ENCODE measurements at places on chromosomes 1 and 21.

GRCh38 chr1:23101101-23101827 is 67.4 kb downstream of the LUZP1 start:
- no peak for DNase-seq

DNA sequence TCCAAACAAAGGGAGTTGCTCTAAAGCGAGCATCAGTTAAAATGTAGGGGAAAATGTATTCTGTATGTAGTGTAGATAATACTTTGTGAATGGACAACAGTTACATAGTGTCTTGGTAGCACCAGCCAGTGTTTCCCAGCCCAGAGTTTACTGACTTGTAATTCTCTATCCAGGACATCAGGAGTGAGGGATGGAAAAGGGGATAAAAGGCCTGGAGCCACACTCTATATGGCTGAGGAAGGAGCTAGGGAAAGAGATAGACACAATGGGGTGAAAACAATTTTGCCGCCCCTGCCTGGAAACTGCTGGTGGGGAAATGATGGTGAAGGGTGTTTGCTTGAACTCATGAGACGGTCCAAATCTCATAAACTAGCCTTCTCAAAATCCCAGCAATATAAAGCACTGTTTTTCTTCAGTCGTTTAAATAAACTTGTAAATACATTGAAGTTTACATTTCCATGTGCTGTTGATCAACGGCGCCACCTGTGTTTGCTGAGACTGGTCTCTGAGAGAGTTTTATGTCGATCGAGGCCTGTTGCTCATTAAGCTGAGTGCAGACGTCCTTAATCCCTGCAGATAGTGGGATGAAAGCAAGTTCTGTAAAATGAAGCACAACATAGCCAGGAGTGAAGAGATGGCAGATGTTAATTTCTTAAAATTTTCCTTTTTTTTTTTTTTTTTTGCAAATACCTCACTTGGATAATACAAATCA is 27.9 kb upstream of the AGO1 start:
- DNase-seq: no peak

DNA sequence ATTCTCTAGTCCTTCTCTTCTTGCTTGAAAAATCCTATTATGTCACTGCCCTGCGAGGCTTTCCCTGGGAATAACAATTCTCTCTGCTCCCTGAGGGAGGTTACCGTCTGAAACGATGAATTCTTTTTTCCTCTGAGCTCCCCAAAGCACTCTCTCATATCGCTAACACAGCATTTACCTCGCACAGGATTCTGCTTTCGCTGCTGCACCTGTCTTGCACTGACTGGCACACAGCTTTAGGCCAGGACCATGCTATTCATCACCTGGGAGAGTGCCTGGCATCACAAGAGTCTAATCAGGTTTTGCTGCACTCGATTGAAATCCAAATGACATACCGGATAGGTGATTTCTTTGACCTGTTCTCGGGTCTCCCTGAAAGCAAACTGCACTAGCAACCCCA is 52.8 kb upstream of the GNG4 start:
- no peak for DNase-seq

DNA sequence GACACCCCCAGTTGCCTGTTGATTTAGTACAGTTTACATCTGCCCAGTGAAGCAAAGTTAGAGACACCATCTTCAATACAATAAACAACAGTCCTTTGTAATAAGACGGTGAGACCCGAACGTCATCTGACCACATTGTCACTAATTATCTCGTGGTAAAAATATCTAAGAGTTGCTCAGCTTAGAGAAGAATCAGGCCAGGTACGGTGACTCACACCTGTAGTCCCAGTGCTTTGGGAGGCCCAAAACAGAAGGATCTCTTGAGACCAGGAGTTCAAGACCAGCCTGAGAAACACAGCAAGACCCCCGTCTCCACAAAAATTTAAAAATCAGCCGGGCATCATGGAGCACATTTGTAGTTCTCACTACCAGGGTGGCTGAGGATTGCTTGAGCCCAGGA is 53.5 kb downstream of the CD34 start:
- DNase-seq: no peak

GRCh38 chr1:19828546-19828945 is 13.5 kb upstream of the RNF186 start:
- DNase-seq: no peak

DNA sequence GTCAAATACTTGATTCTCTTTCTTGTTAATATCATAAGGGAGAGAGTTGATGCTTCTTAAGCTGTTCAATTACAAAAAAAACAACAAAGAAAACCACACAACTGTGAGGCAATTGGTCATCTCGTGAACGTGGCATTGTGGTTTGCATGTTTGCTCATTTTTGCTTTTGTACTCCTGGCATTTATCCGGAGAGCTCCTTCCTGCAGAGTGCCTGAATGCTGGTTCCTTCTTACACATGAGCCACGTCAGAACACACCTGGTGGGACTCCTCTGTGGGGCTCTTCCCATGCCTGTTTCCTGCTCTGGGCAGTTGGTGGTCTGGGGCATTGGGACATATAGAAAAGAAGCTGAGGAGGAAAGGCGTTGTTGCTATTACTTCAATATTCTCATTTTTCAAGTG is 25.7 kb downstream of the KCNK1 start:
- DNase-seq: no peak

DNA sequence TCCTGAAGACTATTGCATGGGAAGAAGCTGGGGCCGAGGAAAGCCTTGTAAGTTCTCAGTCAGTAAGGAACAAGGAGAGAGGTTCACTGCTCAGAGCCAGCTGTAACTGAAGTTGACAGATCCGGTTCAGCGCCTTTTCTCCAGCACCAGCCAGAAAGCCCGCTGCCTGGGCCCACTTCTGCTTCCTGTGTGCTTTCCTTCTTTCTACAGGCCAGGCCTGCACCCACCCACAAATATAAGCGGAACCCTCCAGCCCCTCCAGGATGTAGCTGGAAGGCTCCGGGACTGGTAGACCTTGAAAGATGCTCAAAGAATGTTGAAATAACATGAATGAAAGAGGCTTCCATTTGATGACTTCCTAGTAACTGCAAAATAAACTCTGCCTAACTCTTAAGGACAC is 38.8 kb downstream of the PARP1 start:
- DNase-seq: no peak

- no peak for DNase-seq
Measured at GRCh38 chr1:51875836-51876235, 2.7 kb downstream of the NRDC start.

- DNase-seq: peak; percentile 66
Measured at GRCh38 chr1:206634365-206635079, 814 bp upstream of the DYRK3 start.

GRCh38 chr21:32710987-32711386 is 16.8 kb downstream of the SYNJ1 start:
- no peak for DNase-seq

DNA sequence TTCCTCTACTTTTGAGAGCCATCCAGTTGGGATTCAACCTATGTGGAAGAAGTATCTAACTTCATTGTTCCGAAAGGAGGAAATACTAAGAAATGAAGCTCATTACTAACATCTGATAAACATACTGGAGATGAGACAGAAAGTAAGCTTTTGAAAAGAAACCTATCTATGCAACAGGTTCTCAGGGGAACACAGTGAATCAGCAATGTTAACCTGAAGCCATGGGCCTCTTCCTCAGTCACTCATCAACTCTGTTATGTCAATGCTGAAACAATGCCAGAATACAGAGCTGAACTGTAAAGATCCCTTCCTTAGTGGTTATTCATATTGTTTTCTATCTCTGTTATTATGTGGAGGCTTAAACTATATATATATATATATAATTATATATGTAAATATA is 55.5 kb upstream of the ESRRG start:
- no peak for DNase-seq

DNA sequence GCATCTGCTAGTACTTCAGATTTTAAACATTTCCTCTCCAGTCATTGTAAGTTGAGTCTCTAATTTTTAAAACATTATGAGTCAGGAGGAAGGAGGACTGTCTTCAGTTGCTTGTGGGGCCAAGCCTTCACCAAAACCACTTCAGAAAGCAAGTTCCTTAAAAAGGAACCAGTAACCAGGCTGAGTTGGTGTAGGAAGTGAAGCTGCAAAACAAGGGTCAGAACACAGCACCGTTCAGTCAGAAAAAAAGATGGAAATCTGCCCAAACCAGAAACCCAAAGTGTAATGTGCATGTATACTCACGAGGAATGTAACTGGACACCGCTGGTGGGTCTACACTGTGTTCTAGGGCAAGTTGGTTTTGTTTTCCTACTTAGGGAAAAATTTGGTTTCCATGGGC is 402.1 kb downstream of the SETD4 start:
- no peak for DNase-seq

- no peak for DNase-seq
Measured at GRCh38 chr1:156752843-156753482, 1.5 kb upstream of the HDGF start.

GRCh38 chr1:199319341-199319740 is 680.5 kb downstream of the PTPRC start:
- DNase-seq: no peak

- DNase-seq: no peak
Measured at GRCh38 chr1:222034790-222035189, 292.9 kb upstream of the DUSP10 start.

DNA sequence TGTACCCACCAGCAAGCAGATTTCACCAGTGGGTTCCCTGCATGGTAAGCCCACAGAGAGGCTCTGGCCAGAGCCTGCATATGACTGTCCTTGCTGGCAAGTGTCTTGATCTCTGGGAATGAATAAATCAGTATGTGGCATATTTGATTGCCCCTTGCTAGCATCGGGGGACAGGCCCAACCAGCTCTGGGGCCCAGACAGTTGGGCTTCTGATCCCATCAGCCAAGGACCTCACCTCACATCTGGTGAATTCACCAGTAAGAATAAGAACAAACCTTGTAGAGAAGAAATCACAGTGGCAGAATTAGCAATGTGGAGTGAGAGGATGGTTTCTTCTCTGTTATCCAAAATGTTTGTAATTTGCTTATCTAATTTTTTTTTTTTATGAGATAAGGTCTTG is 15.9 kb downstream of the SLC1A7 start:
- DNase-seq: no peak

DNA sequence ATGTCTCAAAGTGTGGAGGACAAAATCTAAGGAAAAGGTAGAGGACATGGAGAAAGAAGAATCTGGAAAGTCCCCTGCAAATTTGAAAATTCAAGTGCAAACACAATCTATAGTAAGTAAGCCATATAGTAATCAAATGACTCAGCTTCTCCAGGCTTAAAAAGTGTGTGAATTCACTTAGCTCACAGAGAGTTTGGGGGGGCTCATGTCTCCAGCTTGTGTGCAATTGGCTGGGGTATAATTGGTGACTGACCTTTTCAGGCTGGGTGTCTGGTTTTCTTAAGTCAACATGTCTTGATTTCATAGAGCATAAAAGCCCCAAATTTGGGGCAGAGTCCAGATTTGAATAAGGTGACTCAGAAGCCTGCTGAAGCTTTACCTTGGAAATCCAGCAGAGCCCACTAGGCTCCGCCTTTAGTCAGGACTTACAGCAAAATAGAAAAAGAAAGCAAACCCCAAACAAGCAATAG is 8.6 kb downstream of the CLDN14 start:
- DNase-seq: no peak

- DNase-seq: no peak
Measured at GRCh38 chr1:113142791-113143190, 69.8 kb downstream of the LRIG2 start.

DNA sequence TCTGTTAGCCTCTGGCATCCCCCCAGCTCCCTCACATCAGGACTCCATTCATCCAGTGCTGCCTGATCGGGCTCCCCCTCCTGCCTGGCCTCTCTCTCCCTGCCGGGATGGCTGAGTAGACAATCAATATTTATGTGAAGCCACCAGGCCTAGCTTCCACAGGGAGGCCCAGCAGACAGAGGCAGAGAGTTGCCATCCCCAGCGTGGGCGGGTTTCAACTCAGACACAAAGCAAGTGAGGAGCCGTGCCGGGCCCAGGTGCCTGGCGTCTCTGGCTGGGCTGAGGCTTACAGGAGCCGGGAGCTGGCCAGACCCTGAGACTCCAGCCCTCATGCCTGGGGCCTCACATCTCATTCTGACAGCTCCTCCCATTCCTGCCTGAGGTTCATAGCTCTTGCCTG is 34.5 kb upstream of the ATP2B4 start:
- no peak for DNase-seq

- no peak for DNase-seq
Measured at GRCh38 chr1:170755795-170756194, 91.9 kb downstream of the PRRX1 start.

DNA sequence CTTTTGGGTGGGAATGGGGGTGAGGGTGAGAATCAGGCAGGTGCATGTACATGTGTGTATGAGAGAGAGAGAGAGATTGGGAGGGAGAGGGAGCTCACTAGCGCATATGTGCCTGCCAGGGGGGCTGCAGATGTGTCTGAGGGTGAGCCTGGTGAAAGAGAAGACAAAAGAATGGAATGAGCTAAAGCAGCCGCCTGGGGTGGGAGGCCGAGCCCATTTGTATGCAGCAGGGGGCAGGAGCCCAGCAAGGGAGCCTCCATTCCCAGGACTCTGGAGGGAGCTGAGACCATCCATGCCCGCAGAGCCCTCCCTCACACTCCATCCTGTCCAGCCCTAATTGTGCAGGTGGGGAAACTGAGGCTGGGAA is 95.0 kb downstream of the EPHB2 start:
- no peak for DNase-seq

DNA sequence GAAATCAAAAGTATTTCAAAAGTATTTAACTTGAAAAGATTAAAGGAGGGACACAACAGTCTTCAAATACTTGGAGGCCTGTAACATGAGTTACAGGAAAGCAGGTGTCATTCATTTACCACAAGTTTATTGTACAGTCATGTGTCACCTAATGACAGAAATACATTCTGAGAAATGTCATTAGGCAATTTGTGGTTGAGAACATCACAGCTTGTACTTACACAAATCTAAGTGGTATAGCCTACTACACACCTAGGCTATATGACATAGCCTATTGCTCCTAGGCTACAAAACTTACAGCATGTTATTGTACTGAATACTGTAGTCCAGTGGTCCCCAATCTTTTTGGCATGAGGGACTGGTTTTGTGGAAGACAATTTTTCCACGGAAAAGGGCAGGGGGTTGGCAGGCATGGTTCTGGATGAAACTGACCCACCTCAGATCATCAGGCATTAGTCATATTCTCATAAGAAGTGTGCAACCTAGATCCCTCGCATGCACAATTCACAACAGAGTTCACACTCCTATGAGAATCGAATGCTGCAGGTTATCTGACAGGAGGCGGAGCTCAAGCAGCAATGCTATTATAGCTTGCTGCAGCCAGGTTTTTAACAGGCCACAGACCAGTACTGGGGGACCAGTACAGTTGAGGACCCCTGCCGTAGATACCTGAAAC is 25.0 kb upstream of the PHTF1 start:
- no peak for DNase-seq

DNA sequence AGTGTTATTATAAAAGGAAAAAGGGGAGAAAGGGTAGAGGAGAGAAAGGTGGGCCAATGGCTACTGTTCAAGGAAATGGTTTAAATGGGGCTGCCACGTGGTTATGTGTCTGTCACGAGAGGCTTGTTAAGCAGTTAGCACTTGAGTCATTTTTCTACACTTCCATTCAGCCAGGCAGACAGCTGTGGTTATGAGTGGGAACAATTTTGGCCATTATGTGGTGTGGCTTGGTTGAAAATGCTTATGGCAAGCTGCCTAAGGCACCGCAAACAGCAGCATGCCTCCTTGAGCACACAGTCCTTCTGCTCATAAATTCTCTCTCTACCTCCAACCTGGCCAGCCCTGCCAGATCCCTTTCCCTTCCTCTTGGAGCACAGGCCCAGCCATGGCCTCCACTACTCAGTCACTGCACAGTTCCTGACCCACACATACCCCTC is 3.2 kb upstream of the SRM start:
- DNase-seq: no peak
